Astrocyte (in vitro differentiated cells and primary cell): ENCODE measurements at places on chromosomes 11 and 22. TPM values are rescaled to one million over a fixed set of nuclear protein-coding genes. Genes with fewer than 3 reads are reported as not detected.
A peak's percentile ranks its signal among the peaks of the same experiment; 100 is the strongest.

- no peaks in the 10 kb centered on the region for H3K27me3 ChIP-seq
- no peak overlapping the region for H3K4me3 ChIP-seq
- DNase-seq, result no peak
- no peak overlapping the region for H3K27ac ChIP-seq
Measured at GRCh38 chr11:36394056-36394455, 98.0 kb downstream of the PRR5L start.

- no peak for DNase-seq
- no peaks in the 10 kb centered on the region for H3K27me3 ChIP-seq
- H3K27ac ChIP-seq, result no peak overlapping the region
Measured at GRCh38 chr11:122796128-122796717, 42.1 kb upstream of the CRTAM start.

The CRYBA4 gene
- total RNA-seq, result 1.1 and 2.0 TPM in 2 replicates

The UCP3 gene
- total RNA-seq, result 0.65 and 2.0 TPM in 2 replicates

The ACTN3 gene
- not detected in 2 replicates for total RNA-seq

DNA sequence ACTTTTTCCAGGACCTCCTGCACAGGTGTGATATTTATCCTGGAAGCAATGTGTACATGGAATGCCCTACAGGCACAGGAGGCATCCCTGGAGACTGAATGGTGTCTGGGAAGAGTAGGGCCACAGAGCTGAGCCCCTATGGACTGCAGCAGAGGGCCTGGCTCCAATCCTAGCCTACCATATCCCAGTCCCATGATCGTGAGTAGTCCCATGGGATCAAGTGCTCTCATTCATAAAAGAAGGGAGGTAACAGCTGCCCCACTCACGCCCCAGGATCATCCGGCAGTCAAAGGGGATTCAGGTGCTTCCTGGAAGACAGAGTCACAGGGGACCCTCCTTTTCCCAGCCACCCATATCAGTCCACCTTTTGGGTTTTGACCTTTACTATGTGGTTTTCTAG is 24.0 kb downstream of the ANKK1 start:
- H3K4me3 ChIP-seq, result no peak overlapping the region
- no peak for DNase-seq
- H3K36me3 ChIP-seq, result no peaks in the 10 kb centered on the region
- H3K4me1 ChIP-seq, result no peaks in the 10 kb centered on the region
- H3K27me3 ChIP-seq, result peaks cover 3% of the 10 kb centered on the region

- no peaks in the 10 kb centered on the region for H3K36me3 ChIP-seq
- no peaks in the 10 kb centered on the region for H3K27me3 ChIP-seq
- peaks cover 4% of the 10 kb centered on the region for H3K4me1 ChIP-seq
- H3K4me3 ChIP-seq, result no peak overlapping the region
Measured at GRCh38 chr22:28021116-28021997, 102.3 kb upstream of the PITPNB start.

The NPTXR gene
- total RNA-seq, result 5.1 and 5.4 TPM in 2 replicates

The HIC2 gene
- 20.2 and 21.4 TPM in 2 replicates for total RNA-seq

DNA sequence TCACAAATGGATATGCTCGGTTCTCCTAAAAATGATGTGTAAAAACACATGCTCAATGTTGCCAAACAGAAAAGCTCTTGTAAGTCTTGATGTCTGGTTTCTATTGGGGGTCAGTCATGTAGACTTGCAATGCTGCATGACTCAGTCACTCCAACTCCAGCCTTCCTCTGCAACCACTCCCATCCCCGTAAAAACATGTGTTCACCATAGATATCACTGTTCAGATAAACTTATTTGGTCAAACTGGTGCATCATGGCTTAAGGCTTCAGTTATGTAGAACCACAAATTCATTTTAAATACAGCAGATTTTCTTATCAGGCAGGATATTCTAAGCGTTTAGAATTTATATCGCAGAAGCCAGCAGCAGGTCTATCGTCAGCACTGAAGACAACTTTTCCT is 298.4 kb upstream of the LUZP2 start:
- no peak overlapping the region for H3K27ac ChIP-seq
- no peaks in the 10 kb centered on the region for H3K4me1 ChIP-seq
- H3K4me3 ChIP-seq, result no peak overlapping the region

DNA sequence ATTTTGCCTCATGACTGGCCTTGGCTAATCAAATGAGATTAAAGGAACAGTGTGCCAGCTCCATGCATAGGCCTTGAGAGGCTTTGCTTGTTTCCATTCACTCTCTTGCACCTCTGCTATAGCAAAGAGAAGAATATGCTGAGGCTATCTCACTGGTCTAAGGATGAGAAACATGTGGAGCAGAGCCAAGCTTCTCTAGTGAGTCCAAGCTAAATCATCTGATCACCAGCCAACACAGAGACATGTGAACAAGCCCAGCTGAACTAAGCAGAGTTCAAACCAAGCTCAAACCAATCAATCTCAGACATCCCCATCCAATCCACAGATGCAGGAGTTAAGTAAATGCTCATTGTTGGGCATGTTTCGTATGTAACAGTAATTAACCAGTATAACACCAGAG is 69.4 kb upstream of the API5 start:
- no peaks in the 10 kb centered on the region for H3K36me3 ChIP-seq
- no peak overlapping the region for H3K27ac ChIP-seq
- H3K4me3 ChIP-seq, result no peak overlapping the region
- no peaks in the 10 kb centered on the region for H3K4me1 ChIP-seq
- DNase-seq, result no peak

DNA sequence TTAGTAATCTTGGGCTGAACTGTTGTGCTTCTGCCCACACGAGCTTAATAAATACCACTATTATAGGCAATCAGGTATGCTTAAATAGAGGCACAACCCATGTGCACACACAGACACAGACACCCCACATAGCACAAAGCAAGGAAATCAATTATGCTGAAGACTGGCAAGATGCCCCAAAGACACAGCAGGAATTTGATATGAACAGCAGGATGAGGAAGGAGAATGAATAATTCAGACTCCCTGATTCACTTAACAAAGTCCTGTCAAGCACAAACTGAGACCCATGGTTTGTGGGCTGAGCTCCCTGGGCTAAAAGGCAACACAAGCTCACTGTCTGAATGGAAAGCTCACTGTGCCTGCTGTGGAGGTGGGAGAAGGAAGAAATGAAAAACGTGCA is 42.5 kb downstream of the RBFOX2 start:
- no peak overlapping the region for H3K27ac ChIP-seq
- DNase-seq, result peak; percentile 70
- H3K4me3 ChIP-seq, result no peak overlapping the region
- peaks cover 6% of the 10 kb centered on the region for H3K4me1 ChIP-seq
- no peaks in the 10 kb centered on the region for H3K36me3 ChIP-seq

DNA sequence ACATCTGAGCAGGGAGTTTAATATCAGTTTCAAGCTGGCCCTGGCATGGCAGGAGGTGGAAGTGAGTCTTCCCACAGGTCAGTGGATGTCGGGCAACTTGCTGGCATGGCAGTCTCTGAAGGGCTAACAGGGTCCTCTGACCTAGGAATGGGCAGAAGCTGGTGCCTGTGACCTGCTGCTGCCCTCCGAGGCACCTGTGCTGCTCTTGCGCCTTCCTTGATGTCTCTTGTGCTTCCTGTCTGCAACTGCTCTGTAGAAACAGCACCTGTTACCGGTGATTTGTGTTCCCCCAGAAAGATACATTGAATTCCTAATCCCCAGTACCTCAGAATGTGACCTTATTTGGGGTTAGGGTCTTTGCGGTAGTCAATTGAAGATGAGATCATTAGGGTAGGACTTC is 110.3 kb downstream of the RPS6KA4 start:
- H3K36me3 ChIP-seq, result no peaks in the 10 kb centered on the region
- no peak for DNase-seq

GRCh38 chr11:107116358-107116757 is 98.1 kb upstream of the GUCY1A2 start:
- H3K4me1 ChIP-seq, result no peaks in the 10 kb centered on the region
- H3K27me3 ChIP-seq, result no peaks in the 10 kb centered on the region
- DNase-seq, result peak; percentile 84
